ENCODE measurements at places on chromosomes 7 and 10.

GRCh38 chr10:44818701-44819127 is 92.4 kb upstream of the TMEM72 start:
- no peak for DNase-seq

DNA sequence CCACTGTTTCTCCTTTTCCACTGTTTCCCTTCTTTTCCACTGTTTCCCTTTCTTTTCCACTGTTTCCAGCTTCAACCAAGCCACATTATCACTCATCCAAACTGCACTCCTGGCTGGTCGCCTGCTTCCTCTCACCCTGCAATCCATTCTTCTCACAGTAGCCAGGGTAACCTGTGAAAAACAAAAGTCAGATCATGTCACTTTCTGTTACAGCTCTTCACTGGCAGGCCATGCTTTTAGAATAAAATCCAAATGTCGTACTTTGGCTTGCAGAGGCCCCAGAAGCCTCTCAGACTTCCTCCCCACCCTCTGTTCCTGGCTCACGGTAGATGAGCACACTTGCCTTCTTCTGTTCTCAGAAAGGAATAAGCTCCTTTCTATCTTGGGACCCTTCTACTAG is 33.9 kb downstream of the STARD3NL start:
- no peak for DNase-seq

DNA sequence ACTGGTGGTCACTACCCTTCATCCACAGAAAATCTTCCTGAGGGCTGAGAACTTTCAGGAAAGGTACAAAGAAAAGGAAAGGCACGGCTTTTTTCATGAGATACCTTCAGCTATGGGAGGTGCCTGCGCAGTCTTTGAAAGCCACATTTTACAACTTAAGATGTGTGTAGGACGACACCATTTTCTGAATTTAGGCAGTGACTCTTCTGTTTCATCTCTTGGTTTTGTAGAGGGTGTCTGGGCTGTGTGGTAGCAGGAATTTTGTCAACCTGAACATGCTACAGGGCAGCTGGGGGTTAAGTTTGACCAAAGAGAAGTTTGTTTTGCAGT is 138.1 kb downstream of the NRP1 start:
- DNase-seq, result no peak

- no peak for DNase-seq
Observed at GRCh38 chr7:1523844-1524243, 6.7 kb upstream of the MAFK start.

All from GDM1 (cell line).